ENCODE measurements at places on chromosomes 3 and 15.

DNA sequence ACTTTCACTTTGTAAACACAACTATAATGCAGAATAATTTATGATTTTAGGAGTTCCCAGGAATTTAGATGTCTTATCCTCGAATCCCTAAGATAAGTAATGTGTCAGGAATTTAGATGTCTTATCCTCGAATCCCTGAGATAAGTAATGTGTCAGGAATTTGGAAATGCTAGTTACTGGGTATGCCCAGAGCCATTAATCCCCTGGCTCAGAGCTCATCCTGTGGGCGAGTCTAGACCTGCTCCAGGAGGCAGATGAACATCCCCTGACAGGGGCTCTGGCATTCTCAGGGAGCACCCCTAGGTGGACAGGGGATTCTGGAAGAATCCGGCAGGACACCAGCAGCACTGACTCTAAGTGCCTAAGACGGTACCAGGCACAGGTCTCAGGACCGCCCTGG is 163.3 kb downstream of the ARRDC4 start:
- DNase-seq: no peak

- DNase-seq: no peak
Observed at GRCh38 chr3:46931631-46932331, 44.8 kb downstream of the CCDC12 start.

DNA sequence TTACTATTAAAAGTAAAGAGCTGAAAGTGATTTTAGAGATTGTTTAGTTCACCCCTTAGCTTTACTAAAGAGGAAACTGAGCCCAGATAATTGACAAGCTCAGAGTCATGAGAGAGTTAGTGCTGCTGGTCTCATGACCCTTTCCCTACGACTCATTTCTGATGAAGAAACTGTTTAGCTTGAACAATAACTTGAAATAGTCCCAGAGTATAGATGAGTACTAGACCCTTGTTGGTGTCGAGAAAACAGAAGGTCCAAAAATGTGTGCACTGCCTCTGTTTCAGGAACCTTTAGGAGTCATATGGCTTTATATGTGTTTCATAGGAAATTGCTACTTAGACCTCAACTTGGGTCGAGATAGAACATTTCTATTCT is 58.2 kb downstream of the IL16 start:
- DNase-seq: no peak

DNA sequence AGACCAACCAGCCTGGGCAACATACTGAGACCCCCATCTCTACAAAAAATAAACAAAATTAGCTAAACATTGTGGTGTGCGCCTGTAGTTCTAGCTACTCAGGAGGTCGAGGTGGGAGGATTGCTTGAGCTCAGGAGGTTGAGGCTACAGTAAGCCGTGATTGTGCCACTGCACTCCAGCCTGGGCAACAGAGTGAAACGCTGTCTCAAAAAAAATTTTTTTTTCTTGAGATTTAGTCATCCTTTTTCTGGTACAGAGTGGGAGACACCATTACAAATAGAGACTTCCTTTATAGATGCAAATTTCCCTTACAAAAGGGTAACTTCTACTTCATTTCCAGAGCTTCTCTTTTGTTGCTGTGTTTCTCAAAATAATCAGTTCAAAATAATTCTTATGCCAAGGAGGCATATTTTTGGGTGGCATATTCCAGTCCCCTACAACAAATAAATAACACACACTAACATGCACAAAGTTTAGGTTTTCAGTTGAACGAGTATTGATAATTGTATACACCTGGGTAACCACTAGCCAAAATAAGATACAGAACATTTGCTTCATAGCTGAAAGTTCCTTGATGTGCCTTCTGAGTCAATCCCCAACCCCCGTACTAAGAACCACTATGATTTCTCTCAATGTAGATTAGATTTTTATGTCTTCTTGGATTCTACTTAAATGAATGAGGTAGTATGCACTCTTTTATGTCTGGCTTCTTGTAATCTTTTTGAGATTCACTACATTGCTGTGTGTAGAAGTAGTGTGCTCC is 248.9 kb upstream of the PROK2 start:
- DNase-seq: no peak

GRCh38 chr3:46061108-46061720 is 33.9 kb upstream of the XCR1 start:
- DNase-seq: no peak

DNA sequence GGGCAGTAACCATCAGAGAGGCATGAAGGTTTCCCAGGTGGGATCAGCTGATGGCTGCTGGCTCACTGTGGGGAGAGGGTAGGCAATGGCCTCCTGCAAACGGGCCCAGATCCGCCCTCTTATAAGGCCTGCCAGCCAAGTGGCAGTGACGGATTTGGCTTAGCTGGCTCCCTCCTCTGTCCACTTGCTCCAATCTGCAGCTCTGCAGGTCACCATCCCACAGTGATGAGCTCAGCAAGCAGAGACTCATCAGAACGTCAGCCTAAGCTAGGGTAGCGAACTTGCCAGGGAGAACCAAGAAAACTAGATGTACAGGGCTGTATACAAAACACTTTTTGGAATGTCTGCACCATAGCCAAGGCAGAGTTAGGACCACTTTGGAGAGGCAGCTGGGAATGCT is 62.8 kb upstream of the DCLK3 start:
- DNase-seq: no peak

DNA sequence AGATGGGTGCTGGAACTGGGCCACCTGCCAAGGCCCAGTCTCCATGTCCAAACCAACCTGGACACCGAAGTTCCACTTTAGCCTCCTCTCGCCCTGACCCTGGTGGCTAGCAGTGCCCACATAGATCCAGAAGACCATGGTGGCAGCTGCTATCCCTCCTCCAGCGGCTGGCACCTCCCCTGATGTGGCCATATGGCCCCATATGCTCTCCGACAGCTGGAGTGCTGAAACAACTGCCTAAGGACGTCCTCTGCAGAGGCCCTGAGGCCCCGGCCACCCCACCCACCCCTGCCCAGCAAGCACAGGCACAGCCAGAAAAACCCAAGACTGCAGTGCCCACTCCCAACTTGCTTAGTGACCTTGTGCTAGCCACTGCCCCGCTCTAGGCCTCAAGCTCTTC is 182.3 kb upstream of the LINGO1 start:
- DNase-seq: no peak

- peak; percentile 46 for DNase-seq
Observed at GRCh38 chr15:31483053-31483985, 156.7 kb downstream of the KLF13 start.

DNA sequence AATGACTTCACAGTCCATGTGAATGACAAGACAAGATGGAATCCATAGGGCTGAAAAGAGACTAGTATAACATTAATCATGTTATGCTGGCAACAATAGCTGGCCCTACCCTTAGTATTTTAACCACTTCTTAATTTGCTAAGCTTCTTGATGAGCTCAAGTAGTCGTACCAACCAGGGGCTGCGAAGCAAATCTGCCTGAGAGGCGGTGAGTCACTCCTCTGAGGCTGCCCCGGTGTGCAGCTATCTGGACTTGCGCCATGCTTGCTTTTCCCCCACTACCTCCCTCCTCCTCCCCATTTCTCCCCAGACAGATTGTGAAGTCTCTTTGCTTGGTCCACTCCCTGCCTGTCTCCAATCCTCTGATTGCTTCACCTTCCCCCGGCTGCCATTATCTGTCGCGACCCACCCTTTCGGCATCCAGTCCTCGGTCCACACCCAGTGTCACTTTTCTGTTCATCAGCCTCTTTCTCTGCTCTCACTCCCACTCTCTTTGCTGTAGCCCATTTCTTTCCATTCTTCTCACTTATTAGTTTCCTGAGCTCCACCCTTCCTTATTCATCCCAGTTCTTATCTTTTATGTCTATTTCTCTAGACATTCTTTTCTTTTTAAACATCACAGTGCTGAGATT is 42.7 kb downstream of the DUT start:
- no peak for DNase-seq

DNA sequence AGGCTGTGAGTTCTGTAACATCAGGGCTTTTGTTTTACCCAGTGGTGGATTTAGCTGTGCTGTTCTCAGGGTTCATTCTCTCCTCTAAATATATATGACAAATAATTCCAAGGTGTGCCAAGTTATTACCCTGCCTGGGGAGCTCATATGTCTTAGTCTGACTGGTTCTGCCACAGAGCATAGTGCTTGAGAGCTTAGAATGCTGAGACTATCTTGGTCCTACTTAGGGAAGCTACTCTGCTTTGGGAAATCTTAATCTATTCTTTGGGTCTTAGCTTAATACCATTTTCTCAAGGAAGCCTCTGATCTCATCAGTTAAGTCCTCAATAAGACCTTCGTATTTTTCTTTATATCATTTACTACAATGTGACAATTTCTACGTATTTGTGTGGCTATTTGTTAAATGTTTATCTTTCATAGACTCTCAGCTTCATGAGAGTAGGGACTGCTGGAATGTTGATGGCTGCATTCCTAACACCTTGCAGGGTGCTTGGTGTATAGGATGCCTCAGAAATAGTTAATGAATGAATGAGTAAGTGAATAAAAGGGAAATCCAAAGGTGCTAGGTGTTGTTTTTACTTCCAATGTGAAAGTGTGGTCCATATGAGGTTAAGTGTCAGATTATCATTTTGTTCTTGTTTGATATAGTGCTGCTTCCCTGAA is 1.8 kb downstream of the OTOL1 start:
- no peak for DNase-seq

DNA sequence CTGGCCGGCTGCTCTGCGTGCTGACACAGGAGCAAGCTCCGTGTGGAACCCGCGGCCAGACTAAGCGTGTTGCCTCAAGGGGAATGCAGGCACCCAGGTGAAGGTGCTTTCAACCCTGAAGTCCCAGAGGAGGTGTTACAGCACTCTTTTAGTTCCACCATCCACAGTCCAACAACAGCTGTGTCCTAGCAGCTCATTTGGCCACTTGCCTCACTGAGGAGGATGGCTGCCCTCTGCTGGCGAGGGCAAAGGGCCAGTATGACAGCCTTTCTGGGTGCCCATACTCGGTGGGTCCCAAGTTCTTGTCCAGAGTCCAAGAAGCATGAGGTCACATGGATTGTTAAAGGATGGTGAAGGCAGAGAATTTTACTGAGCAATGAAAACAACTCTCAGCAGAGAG is 87.8 kb downstream of the C3orf85 start:
- DNase-seq: no peak

- DNase-seq: peak; percentile 42
Observed at GRCh38 chr3:198079771-198080520, 119.9 kb downstream of the LMLN start.

DNA sequence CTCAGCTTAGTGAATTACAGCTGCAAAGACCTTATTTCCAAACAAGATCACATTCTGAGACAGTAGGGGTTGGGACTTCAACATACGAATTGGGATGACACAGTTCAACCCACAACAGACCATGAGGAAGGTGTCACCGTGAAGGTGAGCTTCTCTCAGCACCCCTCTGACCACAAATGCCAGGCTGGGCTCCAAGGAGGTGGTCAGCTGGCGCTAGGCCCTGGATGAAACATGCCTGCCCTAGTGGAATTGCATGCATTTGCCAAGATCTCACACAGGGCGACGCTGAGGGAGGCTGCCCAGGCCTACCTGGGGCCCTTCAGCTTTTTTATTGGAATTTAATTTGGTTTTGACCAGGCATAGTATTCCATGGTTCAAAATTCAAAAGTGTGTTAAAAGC is 1.8 kb downstream of the CFAP100 start:
- DNase-seq: no peak

- no peak for DNase-seq
Observed at GRCh38 chr15:37289109-37289765, 188.9 kb upstream of the MEIS2 start.

GRCh38 chr15:63015618-63016017 is 26.9 kb upstream of the TPM1 start:
- no peak for DNase-seq

DNA sequence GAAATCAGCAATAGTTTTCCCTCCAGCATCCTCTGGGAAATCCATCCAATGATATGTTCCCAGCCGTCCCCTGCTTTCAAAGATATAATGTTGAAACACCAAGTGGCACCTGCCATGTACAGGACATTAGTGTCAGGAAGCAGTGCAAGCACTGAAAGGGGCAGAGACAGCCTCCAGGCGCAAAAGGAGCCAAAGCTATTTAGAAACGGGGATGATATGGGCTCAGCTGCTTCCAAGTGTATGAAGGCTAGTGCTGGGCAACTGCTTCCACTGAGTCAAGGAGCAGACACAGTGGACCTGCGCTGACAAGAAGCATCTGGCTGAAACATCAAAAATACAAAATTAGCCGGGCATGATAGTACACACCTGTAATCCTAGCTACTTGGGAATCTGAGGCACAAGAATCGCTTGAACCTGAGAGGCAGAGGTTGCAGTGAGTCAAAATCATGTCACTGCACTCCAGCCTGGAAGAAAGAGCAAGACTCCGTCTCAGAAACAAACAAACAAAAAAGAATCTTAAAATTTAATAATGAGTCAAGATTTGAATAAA is 119.7 kb downstream of the AQP9 start:
- no peak for DNase-seq

Data from stimulated activated CD4-positive, alpha-beta T cell treated with anti-CD3 and anti-CD28 coated beads, Interleukin-12 subunit alpha, Interleukin-12 subunit beta, amount 100 ng/mL, for 4 hours (primary cell).